ENCODE measurements at places on chromosomes 11 and 22.

- no peak for DNase-seq
Measured at GRCh38 chr11:128359515-128359914, 227.8 kb downstream of the ETS1 start.

DNA sequence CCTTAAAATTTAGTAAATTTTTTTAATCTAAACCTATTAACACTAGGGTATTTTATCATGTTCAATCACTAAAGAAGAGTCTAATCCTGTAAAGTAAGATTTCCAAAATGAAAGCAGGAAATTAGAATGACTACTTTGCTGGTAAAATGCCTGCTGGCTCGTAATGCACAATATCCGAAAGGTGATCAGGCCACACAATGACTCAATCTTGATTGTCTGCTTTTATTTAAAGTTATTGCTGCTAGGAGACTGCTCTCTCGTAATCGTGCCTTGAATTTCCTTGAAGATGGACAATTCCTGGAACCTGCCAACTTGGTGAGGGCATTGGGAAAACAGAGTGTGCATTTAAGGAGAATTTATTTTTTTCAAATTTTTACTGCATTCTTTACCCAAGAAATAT is 1786.5 kb upstream of the RAG2 start:
- no peak for DNase-seq

DNA sequence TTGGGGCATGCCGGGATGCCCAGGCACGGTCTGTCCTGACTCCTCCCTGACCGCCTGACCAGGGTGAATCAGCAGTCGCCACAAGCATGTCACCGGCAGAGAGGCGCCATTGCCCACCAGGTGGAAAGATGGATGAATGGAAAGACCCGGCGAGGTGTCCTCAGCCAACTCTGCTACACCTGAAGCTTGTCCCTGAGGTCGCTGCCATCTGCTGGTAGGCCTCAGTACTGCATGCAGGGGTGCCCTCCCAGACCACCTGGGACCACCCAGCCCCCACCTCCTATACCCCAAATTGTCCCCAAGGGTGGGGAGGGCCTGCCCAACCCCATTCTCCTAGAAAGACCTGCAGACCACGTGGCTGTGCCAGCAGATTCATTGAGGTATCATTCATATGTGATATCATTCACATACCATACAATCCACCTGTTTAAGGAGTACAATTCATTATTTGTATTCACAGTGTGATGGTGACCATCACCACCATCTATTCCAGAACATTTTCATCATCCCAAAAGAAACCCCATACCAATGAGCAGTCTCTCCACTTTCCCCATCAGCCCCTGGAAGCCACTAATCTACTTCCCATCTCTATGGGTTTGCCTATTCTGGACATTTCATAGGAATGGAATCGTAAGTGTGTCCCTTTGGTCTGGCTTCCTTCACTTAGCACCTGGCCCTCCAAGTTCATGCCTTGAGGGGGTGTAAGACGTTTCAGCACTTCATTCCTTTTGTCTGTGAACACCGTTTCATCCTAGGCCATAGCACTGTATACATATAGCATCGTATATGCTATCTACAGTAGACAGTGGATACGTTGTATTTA is 17.5 kb downstream of the FGF3 start:
- no peak for DNase-seq

- DNase-seq, result no peak
Measured at GRCh38 chr11:72226701-72227100, 2.1 kb downstream of the INPPL1 start.

DNA sequence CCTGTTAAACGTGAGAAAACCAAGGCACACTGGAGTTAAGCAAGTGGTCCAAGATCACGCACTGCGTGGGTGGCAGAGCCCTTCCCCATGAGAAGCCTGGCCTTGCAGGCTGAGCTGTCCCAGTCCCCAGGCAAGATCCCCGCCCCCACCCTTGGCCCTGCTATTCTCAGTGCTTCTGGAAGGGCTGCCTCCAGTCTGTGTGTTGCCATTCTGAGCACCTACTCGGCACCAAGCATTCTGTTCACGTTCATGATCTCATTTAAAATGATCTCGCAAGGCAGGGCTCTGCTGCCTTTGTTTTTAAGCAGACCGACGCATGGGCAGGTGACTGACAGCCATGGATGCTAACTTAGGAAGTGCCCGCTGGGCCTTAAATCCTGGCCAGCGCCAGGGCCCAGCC is 62.8 kb downstream of the PHF21B start:
- DNase-seq, result no peak

GRCh38 chr11:101363706-101364275 is 220.0 kb downstream of the TRPC6 start:
- no peak for DNase-seq

DNA sequence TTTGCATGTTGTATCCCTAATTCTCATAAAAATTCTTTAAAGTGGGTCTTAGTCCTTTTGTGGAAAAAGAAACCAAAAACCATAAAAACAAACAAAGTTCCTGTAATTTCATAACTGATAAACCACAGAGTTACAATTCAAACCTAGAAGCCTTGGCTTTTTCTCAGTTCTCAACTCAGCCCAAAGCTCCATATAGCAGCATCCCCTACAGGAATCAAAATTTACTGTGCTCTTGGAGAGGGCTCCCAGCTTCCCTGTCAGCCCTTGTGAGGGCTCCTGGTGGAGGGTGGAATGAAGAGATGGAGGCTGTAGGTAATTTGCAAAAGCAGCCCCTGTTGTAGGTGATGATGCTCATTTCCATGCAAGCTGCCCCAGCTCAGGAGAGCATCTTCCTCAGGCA is 506.1 kb upstream of the KIRREL3 start:
- DNase-seq, result no peak

DNA sequence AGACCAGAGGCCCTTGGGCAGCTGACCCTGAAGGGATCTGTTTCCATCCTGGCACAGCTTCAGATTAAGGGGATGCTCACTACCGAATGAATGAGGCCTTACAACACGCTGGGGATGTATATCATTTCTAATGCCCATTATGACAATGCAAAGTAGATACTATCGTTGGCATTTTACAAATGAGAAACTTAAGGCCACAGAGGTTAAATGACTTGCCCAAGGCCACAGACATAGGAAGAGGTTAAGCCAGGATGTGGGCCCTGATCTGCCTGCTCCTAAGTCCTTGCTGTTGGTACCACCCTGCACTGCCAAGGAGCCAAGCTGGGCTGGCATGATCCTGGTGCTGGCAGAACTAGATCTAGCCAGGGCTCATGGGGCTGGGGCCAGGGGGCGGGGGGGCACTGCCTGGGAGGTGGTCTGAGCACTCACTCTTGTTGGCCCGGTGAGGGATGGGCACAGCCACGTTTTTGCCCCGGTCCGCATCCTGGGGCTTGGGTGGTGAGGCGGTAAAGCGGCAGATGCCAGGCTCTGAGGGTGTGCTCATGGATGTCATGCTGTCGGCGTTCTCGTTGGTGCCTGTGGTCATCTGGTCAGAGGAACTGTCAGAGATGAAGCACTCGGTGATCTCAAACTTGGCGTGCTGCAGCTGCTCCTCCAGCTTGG is 102.8 kb downstream of the CEP164 start:
- no peak for DNase-seq

GRCh38 chr11:123421589-123421988 is 8.5 kb upstream of the GRAMD1B start:
- DNase-seq, result no peak

DNA sequence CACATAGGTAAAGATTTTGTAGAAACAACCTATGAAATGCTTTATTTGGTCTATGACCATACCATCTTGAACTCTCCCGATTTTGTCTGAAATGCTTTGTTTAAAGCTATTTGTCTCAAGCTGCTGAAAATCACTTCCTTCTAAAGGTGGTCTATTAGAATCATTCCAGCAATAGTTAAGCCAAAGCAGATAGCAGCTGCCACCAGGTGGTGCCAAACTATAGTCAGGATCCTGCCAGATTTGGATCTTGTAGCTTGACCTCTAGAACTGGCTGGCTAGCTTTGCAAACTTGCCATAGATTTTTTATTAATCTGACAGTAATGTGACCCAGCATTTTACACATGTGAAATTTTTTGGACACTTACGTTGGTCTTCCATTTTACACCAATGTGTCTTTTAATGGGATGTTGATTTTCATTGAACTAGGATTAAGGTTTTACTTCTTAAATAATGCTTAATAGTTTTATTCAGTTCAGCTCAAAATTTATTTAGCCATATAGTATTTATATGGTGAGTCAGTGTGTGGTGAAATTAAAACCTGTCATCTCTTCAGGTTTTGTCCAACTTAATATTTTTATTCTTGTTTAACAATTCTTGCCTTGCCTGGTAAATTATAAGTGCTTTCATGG is 19.7 kb downstream of the CTR9 start:
- DNase-seq, result no peak

- no peak for DNase-seq
Measured at GRCh38 chr11:20046416-20046815, 113.9 kb downstream of the DBX1 start.

DNA sequence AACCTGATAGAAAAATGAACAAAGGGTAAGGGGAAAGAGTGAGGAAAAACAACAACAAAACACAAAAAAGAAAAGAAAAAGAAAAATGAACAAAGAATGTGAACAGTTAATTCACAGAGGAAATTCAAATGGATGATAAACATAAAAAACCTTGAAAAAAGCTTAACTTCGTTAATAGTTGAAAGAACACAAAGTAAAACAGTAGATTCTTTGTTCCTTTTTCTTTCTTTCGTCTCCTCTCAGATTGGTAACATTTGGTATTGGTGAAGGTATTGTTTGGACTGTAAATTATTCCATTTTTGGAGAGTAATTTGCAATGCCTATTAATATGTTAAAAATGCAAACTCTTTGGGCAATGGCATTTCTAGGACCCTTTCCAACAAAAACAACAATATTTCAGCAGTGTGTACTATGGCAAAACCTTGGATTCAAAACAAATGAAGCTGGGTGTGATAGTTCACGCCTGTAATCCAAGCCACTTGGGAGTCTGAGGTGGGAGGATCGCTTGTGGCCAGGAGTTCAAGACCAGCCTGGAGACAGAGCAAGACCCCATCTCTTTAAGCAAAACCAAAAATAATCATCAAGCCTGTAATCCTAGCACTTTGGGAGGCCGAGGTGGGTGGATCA is 3.3 kb upstream of the BACE1 start:
- no peak for DNase-seq

GRCh38 chr22:39920134-39920743 is 19.4 kb downstream of the GRAP2 start:
- DNase-seq, result no peak
